ENCODE measurements at places on chromosomes 2 and 18.

DNA sequence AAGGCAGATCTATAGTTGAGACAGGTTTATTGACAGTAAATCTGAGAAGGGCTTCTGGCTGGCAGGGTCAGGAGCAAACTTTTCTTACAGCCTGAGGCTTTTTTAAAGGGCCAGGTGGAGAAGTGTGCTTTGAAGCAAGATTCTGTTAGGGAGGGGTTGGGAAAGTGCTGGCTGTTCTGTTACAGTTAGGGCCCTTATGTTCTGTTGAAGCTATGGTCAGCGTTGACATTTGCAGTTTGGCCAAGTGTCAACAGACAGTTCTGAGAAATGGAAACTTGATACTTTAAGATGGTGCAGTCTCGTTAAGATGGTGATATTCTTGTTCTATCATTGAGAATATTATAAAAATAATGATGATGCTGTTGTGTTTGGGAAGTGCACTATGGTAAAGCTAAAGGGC is 154.2 kb downstream of the RDH14 start:
- DNase-seq: no peak

- no peak for DNase-seq
These were observed 69.8 kb upstream of the SCN7A start for GRCh38 chr2:166563894-166564293.

DNA sequence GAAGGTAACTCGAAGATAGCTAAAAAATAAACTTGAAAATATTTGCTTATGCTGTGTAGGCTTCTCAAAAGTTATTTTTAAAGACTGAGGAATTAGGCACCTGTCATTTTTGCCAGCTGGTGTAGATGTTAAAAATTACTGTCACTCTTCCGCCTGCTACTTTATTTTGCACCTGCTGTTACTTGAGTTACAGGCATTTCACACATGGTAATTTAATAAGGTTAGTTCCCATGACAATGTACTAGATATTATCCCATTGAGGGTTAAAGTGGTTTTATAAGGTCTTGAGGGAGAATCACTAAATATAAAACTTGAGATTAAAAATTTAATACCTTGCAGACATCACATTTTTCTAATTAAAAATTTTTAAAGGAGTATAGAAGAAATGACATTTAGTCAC is 26.6 kb downstream of the MYL1 start:
- no peak for DNase-seq

- DNase-seq: no peak
These were observed 93.7 kb upstream of the RBBP8 start for GRCh38 chr18:22839340-22839821.

GRCh38 chr2:64124571-64124970 is 19.6 kb downstream of the PELI1 start:
- DNase-seq: no peak

DNA sequence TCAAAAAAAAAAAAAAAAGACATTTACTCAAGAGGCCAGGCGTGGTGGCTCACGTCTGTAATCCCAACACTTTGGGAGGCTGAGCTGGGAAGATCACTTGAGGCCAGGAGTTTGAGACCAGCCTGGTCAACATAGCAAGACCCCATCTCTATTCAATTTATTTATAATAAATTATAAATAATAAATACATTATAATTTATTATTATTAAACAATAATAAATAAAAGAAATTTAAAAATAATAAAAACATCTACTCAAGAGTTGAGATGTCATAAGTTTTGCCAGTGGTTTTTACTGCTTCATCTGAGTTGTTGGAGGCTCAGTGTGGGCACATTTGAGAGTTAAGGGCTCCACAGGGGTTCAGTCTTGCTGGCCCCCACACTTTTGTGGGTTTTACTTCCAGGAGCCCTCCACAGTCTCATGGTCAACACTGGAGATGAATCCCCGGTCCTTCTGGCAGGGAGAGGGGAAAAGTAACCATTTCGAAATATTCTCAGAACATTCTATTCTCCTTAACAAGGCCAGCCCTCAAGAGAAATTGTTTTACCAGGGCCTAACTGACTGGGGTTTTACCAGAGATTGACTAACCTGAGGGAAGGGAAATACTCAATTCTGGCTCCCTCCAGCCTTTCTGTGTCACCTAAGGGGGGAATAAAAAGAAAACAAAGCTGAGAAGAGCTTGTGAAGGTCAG is 51.6 kb upstream of the NCOA1 start:
- no peak for DNase-seq

DNA sequence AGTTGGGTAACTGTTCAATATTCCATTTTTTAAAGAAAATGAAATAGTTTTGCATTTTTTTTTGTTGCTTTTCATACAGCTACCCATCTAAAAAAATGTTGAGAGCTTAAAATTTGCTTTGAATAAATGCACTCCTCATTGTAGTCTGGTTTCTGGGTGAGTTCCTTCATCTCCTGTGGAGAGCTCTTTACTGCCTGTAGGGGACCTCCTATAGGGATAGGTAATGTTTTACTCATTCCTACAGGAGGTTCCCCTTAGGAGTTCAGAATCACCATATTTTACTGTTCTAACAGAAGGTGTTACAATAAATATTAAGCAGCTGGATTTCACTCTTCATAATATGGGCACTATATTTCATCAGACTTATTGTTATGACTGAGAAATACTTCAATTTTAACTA is 947.3 kb upstream of the CRIM1 start:
- DNase-seq: no peak

DNA sequence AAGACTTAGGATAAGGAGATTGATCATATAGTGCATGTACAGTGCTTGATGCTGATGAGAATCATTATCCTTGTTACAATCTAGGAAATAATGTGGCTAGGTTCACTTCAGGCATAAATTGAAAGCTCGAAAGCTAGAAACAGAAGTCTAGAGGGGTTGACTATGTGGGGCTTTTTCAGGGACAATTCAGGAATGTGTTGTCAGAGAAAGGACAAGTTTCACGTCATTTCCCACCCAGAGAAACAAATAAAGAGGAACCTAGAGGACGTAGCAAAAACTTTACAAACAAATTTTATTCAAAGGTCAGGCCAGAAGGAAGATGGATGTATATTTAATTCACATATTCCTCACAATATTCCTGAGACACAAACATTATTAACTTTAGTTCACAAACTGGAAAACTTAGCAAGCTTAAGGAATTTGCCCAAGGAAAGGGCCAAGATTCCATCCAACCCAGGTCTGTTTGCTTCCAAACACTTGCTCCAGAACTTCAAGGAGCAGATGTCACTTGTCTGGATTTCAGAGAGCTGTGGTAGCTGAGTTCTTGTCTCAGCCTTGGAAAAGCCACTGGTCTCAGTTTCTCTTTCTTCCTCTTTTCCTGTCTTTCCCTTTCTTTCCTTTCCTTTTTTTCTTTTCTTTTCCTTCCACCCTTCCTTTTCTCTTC is 7.4 kb downstream of the CYRIA start:
- no peak for DNase-seq

GRCh38 chr2:20976527-20976926 is 67.3 kb downstream of the APOB start:
- DNase-seq: no peak

DNA sequence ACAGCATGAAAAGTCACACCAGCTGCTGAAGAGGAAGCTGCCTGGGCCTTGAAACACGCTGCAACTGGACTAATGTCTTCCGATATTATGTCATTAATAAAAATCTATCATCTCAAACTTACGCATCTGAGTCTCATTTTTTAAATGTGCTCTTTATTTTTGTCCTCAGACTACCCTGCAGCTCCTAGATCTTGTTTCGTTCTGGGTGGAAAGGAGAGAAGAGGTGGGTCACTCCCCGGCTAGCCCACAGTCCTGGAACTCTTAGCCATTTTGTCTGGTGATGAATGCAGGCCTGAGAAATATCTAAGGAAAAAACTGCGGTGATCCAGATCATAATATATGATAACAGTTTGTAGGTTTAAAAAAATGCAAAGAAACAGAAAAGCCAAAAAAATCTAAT is 73.3 kb downstream of the TXNL1 start:
- DNase-seq: no peak

- no peak for DNase-seq
These were observed 1167.9 kb downstream of the DSC3 start for GRCh38 chr18:29874519-29875098.

GRCh38 chr18:21703241-21703820 is 1.2 kb downstream of the ABHD3 start:
- DNase-seq: peak; percentile 66

DNA sequence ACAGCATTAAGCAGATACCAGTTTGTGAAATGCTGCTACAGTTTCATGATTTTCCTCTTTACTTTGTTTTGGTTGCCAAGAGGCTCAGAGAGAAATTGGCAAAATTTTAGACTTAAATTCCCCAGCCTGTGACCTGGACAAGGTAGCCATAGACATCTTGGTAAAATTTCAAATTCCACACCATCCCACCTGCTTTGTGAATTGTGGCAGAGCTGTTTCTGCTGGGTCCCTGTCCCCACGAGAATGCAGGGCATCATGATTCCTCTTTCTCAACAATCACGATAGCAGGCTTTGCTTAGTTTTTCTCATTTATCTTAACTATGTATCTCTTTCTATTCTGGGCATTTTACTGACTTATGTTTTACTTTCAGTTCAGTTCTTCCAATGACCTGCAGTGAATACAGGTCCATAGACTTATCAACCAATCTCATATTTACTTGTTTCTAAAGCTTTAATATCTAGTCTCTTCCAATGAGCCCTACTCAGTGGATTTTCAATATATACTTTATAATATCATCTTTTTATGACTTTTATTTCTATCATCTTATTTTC is 351.6 kb downstream of the SOCS6 start:
- no peak for DNase-seq

DNA sequence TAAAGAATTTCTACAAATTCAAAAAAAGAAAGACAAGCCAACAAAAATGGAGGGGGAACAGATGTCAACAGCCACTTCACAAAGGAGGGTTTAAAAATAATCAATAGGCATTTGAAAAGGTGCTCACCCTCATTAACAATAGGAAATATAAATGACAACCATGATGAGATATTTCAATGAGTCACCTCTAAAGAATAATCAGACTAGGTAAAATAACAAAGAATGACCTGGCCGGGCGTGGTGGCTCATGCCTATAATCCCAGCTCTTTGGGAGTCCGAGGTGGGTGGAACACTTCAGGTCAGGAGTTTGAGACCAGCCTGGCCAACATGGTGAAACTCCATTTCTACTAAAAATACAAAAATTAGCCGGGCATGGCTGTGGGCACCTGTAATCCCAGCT is 133.6 kb downstream of the KCNE4 start:
- no peak for DNase-seq

- no peak for DNase-seq
These were observed 431.8 kb upstream of the RAB12 start for GRCh38 chr18:8177330-8178016.

DNA sequence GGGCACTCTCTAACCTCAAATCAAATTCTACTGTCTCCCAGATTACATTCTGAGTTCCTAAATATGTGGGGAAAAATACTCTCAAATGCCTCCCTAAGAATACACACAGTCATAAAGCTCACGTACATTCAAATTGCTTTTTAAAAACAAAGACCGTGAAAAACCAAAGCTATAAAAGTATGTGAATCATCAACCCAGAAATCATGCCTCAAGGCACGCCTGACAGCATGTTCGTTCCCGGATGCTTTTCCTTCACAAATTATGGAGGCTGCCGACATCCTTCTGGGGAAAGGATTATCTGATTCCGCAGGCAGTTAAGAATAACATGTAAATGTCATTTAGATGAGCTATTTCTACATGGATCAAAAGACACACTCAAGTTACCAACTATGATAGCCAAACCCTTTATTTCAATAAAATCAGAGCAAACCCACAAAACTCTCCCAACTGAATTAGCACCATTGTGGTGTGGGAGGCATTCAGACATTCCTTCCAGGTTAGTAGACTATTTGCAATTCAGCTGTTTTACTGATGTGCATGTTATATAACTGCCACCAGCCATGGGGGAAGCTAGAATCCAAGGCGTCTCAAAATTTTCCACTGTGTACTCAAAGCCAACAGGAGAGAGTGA is 398.2 kb upstream of the TRIB2 start:
- no peak for DNase-seq

GRCh38 chr2:138020432-138020831 is 56.2 kb downstream of the HNMT start:
- no peak for DNase-seq

DNA sequence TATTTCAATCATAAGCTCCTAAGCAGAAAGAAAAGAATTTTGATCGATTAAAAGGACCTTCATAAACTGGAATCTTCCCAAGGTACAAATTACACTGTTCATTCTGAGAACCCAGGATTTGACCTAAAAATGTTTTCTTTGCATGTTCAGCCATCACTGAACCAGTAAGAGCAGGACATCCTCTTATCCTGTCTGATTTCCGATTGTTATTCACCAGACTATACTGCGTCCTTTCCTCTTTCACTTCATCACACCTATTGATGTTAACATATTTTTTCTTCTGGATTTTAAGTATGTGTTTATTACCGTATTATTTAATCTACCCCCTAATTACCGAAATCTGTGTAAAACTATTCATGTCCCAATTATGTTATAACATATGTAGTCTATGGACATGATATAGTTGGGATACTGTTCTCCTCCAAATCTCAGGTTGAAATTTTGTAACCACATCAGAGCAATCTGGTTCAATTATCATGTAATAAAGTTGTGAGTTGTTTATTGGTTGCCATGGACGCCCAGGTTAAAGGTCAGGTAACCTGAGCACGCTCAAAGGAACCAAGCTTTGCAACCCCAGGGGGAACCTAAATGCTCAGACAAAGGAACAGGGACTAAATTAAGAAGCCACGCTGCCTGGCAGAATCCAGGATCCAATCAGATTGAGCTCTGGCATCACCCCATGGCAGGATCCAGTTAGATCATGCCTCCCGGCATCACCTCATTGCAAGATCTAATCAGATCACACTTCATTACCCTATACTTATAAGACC is 11.6 kb upstream of the TBC1D8 start:
- no peak for DNase-seq

DNA sequence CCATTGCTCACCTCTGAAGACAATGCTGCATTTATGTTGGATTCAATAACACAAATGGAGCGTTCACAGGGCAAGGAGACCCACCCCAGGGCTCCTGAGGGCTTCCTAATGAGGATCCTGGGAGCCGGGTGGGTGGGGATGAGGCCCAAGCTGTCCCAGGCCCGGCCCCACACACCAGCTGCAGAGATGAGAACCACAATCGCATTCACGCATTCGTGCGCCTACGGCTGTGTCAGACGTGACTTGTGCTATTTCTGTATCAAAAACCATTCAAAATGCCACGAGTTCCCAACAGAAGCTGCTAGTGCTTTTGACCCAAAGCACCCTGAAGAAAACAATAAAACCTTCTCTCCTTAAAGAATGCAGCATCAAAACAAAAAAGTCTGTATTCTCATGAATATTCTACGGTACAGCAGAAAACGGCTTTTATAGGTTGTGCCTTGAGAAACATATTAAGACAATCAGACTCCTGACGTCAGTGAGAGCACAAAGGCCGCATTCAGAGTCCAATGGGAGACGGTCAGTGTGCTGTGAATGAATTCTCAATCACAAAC is 205.4 kb downstream of the HDAC4 start:
- DNase-seq: no peak

- no peak for DNase-seq
These were observed 123.1 kb downstream of the ARHGAP15 start for GRCh38 chr2:143252138-143252907.

All from activated CD4-positive, alpha-beta T cell treated with anti-CD3 and anti-CD28 coated beads for 36 hours (primary cell).